ENCODE measurements at places on chromosomes 3 and 15.

- DNase-seq: no peak
These were observed 113.4 kb downstream of the SRGAP3 start for GRCh38 chr3:9135930-9136525.

DNA sequence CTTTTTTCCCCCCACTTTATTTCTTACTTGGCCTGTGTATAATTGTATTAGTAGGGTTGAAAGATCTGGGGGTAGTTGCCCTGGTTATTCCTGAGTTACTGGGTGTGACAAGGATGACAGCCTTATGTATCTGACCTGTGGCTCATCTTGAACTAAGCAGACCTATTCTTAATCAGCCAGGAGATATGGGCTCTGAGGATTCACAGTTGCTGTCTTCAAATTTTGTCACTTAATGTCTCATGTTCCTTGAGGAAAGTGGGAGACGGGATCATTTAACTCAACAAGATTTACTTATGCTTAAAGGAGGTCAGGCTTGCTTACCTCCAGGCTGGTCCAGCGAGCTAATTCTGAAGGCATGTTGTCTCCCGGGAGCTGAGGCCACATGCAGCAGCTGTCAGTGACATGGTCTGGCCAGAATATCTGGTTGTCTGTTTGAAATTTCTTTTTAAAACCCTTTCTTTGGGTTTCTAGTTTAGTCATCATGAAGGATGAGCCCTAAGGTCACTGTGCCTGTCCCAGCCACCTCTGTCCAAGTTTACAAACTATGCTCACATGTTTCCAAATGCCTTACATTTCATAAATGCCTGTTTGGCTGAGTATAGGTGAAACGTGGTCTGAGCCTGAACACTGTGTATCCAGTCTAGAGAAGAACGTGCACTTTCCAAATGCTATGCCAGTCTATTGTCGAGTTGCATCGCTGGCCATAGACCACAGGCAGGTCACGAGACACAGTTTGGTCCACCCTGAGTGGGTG is 26.8 kb downstream of the LRTM1 start:
- DNase-seq: no peak

DNA sequence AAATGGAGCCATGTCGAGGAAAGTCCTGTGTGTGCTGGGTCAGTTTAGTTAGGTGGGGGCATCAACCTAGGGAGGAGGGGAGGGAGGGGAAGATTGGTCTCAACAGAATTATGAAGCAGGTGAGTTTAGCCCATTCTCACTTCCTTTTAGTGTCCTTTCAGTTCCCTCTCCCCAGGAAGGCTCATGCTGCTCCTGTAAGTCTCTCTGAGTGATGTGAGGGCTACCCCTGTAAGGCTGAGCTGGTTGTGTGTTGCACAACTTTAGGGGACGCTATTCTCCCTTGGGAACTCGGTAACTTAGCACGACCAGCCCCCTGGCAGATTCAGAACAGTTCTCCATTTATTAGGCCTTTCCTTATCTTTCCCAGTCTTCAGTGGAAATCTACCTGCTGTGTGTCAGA is 21.2 kb downstream of the IL5RA start:
- no peak for DNase-seq

GRCh38 chr3:52233968-52234367 is 5.0 kb downstream of the TWF2 start:
- no peak for DNase-seq

GRCh38 chr15:86373147-86373546 is 293.5 kb downstream of the AGBL1 start:
- no peak for DNase-seq
